ENCODE measurements at places on chromosomes 11 and 22.

DNA sequence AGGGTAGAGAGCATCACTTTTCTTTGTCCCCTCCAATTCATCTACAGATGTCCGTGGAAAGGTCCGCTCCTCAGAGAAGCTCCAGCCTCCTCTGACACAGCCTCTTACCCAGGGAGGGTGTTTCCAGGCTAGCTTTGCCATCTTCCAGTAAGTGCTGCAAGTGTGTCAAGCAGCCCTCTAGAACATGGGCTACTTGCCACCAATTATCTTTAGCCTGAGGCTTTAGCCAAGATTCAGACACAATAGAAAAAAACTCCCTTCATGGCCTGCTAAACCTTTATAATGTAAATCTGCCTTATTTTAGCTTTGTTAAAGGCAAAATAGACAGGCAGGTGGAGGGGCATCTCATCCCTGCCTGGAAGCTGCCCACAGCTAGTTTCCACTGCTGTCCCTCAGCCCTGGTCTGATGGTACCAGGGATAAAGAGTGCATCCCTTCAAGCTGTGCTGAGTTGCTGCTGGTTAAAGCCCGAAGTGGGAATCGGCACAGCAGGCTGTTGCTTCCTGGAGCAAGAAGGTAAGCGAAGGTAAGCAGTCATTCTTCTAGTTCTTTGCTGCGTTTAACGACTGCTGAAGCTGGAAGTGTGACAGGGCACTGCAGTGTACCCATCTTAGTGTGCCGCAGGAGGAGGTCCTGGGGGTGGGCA is 190.1 kb upstream of the E2F8 start:
- H3K36me3 ChIP-seq, result no peaks in the 10 kb centered on the region
- no peaks in the 10 kb centered on the region for H3K27me3 ChIP-seq
- no peaks in the 10 kb centered on the region for H3K4me1 ChIP-seq
- DNase-seq, result peak; percentile 12
- H3K27ac ChIP-seq, result no peak overlapping the region
- no peak overlapping the region for H3K4me3 ChIP-seq

GRCh38 chr22:25039754-25040153 is 87.2 kb downstream of the KIAA1671 start:
- H3K4me1 ChIP-seq, result peaks cover 9% of the 10 kb centered on the region
- DNase-seq, result no peak
- H3K4me3 ChIP-seq, result no peak overlapping the region
- H3K27ac ChIP-seq, result no peak overlapping the region
- no peaks in the 10 kb centered on the region for H3K27me3 ChIP-seq

GRCh38 chr11:61545341-61545740 is 35.5 kb downstream of the SYT7 start:
- peaks cover 69% of the 10 kb centered on the region for H3K27me3 ChIP-seq
- H3K36me3 ChIP-seq, result no peaks in the 10 kb centered on the region
- H3K4me1 ChIP-seq, result peaks cover 11% of the 10 kb centered on the region
- DNase-seq, result no peak
- H3K27ac ChIP-seq, result no peak overlapping the region

- peaks cover 14% of the 10 kb centered on the region for H3K27me3 ChIP-seq
- DNase-seq, result no peak
- peaks cover 39% of the 10 kb centered on the region for H3K4me1 ChIP-seq
Measured at GRCh38 chr11:125162743-125163142, 1.8 kb upstream of the PKNOX2 start.

DNA sequence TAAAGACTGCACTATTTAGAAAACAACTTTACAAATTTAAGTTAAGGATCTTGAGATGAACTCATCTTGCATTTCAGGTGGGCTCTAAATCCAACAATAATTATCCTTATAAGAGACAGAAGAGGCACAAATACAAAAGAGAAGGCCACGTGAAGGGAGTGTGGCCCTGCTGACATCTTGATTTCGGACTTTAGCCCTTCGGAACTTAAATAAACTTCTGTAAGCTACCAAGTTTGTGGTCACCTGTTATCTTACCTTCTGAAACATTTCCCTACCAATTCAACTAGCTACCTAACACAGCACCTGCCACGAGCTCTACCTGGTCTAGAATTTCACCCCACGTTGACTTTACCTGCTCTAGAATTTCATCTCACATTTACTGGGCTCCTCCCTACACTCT is 42.9 kb upstream of the ARHGAP32 start:
- no peak overlapping the region for H3K4me3 ChIP-seq
- no peak for DNase-seq
- peaks cover 3% of the 10 kb centered on the region for H3K36me3 ChIP-seq

DNA sequence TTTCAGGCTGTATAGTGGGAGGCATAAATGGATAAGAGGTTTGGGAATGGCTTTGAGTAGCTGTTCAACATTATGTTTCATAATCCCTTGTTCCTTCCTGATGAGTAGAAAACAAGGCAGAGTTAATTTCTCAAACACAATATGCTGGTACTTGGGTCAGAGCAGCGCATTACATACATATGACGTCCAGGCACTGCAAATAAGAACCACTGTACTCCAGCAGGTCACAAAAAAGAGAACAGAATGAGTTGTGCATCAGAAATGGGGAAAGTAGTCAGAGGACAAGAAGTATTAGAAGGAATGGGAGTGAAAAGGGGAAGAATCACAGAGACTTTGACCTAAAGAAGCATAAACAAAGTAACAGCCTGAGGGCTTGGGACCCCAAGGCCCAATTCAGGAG is 44.0 kb upstream of the RDX start:
- no peak overlapping the region for H3K4me3 ChIP-seq
- no peak for DNase-seq
- H3K36me3 ChIP-seq, result no peaks in the 10 kb centered on the region
- H3K27ac ChIP-seq, result no peak overlapping the region
- H3K27me3 ChIP-seq, result no peaks in the 10 kb centered on the region

DNA sequence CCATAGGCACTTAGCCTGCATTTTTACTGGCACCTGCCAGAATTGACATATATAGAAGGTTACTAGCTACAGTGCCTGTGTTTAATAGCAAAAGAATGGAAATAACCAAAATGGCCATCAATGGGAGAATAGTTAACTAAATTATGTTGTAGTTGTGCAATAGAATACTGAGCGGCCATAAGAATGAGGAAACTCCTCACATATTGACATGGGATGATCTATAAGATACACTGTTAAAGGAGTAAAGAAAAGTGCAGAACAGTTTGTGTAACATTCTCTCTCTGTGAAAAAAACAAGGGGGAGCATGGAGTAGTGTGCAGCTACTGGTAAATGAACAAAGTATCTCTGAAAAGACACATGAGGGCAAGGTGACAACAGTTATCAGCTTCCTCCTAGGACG is 21.5 kb downstream of the ARAP1 start:
- H3K4me3 ChIP-seq, result no peak overlapping the region
- H3K36me3 ChIP-seq, result peaks cover 17% of the 10 kb centered on the region
- DNase-seq, result no peak
- H3K27ac ChIP-seq, result no peak overlapping the region
- H3K4me1 ChIP-seq, result peaks cover 30% of the 10 kb centered on the region

GRCh38 chr22:27875951-27876350 is 43.1 kb downstream of the PITPNB start:
- peak overlapping the region; percentile 89 for H3K27ac ChIP-seq
- peaks cover 85% of the 10 kb centered on the region for H3K4me1 ChIP-seq
- no peak for DNase-seq
- H3K4me3 ChIP-seq, result no peak overlapping the region
- H3K36me3 ChIP-seq, result peaks cover 9% of the 10 kb centered on the region

DNA sequence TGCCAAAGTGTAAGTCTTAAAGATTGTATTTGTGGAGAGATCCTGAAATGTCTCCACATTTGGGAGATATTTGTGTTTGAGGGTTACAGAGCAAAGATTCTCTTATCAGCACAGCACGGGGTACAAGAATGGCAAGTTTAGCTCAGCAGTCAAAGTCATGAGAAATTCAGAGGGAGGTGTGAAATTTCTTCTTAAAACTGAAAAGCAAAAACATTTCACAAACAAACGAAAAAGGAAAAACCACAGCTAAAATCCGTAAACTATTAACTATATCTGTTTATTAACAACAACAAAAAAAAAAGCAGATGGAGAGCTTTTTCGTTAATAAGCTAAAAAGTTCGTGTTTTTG is 40.9 kb upstream of the ETS1 start:
- no peak overlapping the region for H3K27ac ChIP-seq
- peaks cover 14% of the 10 kb centered on the region for H3K4me1 ChIP-seq
- no peaks in the 10 kb centered on the region for H3K36me3 ChIP-seq
- H3K4me3 ChIP-seq, result no peak overlapping the region
- DNase-seq, result no peak

DNA sequence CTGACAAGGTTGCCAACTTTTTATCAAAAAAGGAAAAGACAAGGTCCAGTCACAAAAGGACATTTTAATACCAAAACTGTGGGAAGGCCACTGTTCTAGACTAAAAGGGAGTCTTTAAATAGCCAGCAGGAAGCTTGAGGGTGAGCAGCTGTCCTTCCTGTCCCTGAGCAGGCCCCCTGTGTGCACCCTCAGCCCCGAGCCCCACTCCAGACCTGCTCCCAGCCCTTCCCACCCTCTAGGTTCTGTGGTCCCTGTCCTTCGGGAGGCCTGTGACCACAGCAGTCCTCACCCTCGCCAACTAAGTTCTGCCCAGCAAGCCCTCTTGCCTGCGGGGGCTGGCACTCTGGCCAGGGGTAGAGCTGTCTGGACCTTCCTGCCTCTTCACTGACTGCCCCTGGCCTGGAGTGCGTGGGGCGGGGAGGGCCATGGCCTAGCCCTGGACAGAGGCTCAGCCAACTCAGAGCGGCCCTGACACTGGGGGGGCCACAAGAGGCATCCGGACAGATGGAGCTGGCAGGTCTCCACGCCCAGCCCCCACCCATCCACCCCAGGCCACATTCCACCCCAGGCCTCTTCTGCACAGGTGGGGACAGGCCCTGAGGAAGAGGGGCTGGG is 1.6 kb upstream of the PLXNB2 start:
- H3K4me3 ChIP-seq, result no peak overlapping the region
- no peak for DNase-seq
- peak overlapping the region; percentile 87 for H3K27ac ChIP-seq
- no peaks in the 10 kb centered on the region for H3K27me3 ChIP-seq
- H3K36me3 ChIP-seq, result no peaks in the 10 kb centered on the region
- H3K4me1 ChIP-seq, result peaks cover 54% of the 10 kb centered on the region

GRCh38 chr11:130831506-130831905 is 84.8 kb downstream of the SNX19 start:
- no peak for DNase-seq
- peak overlapping the region; percentile 39 for H3K27ac ChIP-seq
- H3K36me3 ChIP-seq, result no peaks in the 10 kb centered on the region
- H3K4me3 ChIP-seq, result no peak overlapping the region
- H3K27me3 ChIP-seq, result no peaks in the 10 kb centered on the region

DNA sequence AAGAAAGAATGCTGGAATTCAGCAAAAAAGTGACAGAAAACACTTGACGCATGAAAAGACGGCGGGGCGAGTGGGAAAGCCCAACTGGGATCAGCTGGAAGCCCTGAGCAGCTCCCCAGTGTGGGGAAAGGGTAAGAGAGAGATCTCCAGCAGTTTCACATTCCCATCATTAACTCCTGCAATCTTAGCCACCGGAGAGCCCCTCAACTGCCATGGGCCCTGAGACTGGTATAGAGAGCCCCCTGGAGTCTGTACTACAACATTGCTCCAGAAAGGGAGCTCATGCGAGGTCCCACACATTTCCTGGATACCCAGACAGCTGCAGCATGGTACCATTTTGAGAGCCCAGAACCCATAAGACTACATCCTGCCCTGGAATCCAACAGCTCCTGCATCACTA is 31.1 kb downstream of the MRGPRX4 start:
- no peak overlapping the region for H3K4me3 ChIP-seq
- no peaks in the 10 kb centered on the region for H3K27me3 ChIP-seq
- H3K27ac ChIP-seq, result no peak overlapping the region
- no peak for DNase-seq
- H3K36me3 ChIP-seq, result no peaks in the 10 kb centered on the region

DNA sequence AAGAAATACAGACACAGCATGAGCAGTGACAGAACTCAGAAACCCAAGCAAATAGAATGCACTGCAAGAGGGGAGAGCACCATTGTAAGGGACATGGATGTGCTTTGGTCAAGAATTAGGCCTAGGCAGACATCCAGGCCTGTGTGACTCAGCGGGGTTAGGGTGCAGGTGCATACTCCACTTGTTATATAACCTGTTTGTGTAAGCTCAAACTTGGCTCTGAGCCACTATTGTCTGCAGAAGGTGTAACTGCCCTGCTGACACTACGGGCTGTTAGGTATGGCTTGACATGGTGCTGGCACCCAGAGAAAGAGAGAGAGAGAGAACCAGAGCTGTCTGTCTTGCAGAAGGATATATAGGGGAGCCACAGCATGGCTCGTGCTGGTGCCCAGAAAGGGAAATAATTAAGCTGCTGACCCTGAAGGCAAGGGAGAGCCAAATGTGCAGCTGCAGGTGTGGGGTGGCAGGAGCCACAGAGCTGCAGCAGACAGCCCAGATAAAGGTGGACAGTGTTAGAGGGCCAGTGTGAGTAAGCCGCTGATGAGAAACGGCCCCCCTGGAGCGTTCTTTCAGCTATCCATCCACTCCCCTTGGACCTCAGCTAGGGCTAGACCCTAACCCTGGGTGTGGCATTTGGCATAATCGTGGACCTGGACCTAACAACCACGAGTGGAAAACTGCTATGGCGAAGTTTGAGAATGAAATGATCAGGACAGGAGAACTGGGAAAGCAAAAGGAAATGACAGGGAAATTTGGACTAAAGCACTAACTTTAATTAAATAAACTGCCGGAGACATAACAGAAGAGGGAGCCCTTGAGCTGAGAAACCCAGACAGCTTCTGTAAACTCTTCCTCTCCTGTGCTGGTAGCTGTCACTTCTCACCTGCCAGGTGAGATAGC is 253.0 kb upstream of the CCDC179 start:
- no peak overlapping the region for H3K27ac ChIP-seq
- no peak overlapping the region for H3K4me3 ChIP-seq
- H3K27me3 ChIP-seq, result no peaks in the 10 kb centered on the region
- no peak for DNase-seq
- H3K4me1 ChIP-seq, result no peaks in the 10 kb centered on the region

DNA sequence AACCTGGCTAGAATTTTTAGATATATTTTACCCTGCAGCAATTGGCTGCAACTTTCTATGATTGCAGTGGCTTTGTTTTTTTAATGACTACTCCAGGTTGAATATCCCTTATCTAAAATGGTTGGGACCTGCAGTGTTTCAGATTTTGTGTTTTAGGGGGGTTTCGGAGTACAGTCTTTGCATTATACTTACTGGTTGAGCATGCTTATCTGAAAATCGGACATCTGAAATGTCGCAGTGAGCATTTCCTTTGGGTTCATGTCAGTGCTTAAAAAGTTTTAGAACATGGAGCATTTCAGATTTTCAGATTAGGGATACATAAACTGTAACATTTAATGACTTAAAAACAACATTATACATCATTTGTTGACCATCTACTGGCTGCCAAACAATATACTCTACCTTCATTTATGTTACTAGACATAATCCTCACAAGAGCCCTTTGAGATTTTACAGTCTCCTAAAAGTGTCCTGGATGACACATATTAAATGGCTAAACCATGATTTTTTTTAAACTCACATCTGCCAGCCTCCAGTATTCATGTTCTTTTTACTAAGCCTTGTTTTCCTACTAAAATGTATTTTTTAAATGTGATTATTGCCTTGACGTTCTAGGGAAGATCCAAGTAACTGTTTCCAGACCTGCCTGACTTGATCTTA is 66.3 kb downstream of the PRMT3 start:
- no peaks in the 10 kb centered on the region for H3K27me3 ChIP-seq
- H3K27ac ChIP-seq, result no peak overlapping the region
- no peak overlapping the region for H3K4me3 ChIP-seq
- no peak for DNase-seq
- no peaks in the 10 kb centered on the region for H3K4me1 ChIP-seq

GRCh38 chr11:81857386-81857785 is 876.3 kb downstream of the FAM181B start:
- no peaks in the 10 kb centered on the region for H3K4me1 ChIP-seq
- no peak overlapping the region for H3K4me3 ChIP-seq
- no peaks in the 10 kb centered on the region for H3K36me3 ChIP-seq
